ENCODE measurements at places on chromosomes 5 and 9.

GRCh38 chr5:124605541-124605940 lies 140.9 kb downstream of the ZNF608 start:
- no peak for DNase-seq

DNA sequence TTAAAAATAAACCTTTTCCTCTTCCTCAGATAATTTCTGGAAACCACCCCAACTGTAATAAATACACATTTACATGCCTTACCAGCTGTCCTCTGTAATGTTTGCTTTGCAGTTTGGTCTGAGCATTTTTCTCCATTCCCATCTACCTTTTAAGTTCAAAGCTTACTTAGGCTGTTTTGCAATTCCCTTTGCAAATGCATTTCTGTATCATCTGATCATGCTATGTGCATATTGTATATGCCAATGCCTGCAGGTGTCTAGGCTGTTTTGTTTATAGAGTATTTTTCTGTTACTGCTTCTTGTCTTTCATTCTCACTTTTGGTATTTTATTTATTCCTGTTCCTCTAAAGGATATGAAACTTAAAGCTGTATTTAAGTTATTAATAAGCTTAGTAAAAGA lies 86.3 kb downstream of the SLC44A1 start:
- DNase-seq: no peak

- DNase-seq: no peak
These were observed 484.8 kb downstream of the EBF1 start for GRCh38 chr5:158614951-158615350.

- DNase-seq: no peak
These were observed 23.7 kb downstream of the PIP5K1B start for GRCh38 chr9:68728731-68729130.

Measured in cortex of kidney (tissue), 1 donor.